Coronary artery (tissue), 2 donors: ENCODE measurements at places on chromosomes 7 and 10.
A peak's percentile ranks its signal among the peaks of the same experiment; 100 is the strongest.

- DNase-seq: no peak
These were observed 331.3 kb upstream of the COBL start for GRCh38 chr7:51647931-51648351.

DNA sequence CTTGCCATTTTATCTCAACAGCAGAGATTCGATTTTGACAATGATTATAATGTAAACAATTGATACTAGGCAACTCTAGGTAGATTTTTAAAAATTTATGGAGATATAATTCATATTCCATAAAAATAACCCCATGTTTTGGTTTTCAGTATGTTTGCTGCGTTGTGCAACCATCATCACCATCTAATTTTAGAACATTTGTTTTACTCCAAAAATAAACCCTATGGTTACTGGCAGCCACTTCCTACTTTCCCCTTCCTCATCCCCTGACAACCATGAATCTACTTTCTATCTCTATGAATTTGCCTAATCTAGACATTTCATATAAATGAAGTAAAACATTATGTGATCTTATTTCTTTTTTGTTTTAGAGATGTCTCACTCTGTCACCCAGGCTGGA is 401.9 kb downstream of the THSD7A start:
- DNase-seq: no peak

DNA sequence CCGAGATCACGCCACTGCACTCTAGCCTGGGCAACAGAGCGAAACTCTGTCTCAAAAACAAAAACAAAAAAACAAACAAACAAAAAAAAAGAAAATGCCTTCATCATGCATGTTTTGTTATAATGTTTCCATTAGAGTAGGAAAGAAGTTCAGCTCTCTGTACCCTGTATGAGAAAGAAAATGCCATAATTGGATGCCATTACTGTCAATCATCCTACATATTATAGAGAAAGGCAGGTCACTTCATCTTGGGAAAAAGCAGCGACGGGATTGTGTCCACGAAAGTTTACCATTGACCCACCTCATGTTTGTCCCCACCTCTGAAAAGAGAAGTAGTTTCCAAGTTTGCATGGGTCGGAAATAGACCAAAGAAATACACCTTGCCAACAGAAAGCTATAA is 33.8 kb downstream of the SEC61G start:
- DNase-seq: no peak

DNA sequence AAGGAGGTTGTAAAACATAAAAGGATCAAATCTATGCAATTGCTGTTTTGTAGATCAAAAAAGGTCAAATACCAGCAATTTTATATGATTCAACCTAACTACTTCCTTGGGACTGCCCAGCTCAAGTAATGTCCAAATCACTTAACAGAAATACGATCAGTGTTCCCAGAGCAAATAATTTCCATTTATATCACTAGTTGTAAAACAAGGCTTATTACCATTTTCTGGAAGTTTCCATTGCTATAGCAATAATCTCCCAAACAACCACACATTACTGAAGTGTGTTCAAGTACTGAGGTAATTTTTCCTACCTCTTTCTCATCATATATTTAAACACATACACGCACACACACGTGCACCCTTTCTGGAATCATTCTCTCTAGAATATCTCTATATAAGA is 123.3 kb downstream of the NRCAM start:
- DNase-seq: no peak

DNA sequence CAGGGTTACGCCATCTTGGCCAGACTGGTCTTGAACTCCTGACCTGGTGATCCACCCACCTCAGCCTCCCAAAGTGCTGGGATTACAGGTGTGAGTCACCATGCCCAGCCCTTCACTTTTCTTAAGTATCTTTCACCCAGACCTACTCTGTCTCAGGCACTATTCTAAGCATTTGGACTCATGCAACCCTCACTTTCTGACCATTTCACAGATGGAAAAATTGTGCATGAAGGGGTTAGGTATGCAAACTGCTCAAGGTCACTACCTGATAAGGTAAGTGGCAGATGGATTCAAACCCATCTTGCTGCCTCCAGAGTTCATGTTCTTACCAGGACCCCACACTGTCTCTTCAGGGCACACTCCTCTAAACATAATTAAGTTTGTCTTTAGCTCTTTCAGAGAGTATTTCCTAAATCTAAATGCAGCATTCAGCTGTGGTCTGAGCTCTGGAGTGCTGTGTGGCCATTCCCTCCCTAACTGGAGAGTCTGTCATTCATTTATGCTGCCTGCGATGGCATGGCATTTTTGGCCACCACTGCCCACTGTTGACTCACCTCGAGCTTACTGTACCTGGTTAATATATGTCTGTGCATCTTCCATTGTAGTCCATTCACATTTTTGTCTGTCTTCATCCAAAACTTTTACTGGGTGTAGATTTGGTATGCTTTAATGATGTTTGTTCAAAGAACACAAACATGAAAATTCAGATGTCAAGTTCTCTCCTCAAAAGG is 88.4 kb downstream of the CCDC71L start:
- no peak for DNase-seq

GRCh38 chr7:158018971-158019645 is 568.5 kb downstream of the PTPRN2 start:
- DNase-seq: peak; percentile 41

DNA sequence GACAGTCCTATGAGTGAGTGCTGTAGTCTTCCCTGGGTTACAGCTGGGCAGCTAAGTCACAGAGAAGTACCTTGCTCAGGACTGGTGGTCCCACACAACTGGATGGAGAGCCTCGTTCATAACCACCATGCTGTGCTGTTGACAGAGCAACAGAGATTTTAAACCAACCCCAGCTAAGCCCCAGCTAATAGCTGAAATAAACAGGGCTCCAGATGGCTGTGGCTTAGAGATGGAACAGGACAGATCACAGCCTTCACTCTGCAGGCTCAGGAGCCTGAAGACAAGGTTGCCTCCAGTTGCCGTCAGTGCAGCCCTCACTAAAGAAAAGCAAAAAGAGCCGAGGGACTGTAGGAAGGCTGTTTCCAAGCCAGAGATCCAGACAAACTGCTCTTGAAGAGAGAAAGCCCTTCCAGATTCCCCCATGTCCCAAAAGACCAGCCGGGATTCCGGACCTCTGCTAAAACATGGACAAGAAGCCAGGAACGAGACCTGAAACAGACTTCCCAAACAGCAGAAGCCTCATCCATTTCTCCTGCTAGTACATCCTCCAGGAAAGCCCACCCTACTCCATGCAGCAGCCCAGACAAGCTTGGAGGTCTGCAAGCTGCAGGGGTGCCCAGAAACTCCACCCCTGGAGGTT is 4.2 kb downstream of the HTRA1 start:
- DNase-seq: no peak

- DNase-seq: no peak
These were observed 22.4 kb downstream of the RHOBTB1 start for GRCh38 chr10:60921633-60922032.

GRCh38 chr10:80322158-80322557 is 32.7 kb upstream of the MAT1A start:
- no peak for DNase-seq

- DNase-seq: no peak
These were observed 3.1 kb upstream of the CPA1 start for GRCh38 chr7:130377178-130377577.
